Activated CD8-positive, alpha-beta T cell treated with anti-CD3 and anti-CD28 coated beads for 36 hours (primary cell): ENCODE measurements at places on chromosomes 5 and 9.

DNA sequence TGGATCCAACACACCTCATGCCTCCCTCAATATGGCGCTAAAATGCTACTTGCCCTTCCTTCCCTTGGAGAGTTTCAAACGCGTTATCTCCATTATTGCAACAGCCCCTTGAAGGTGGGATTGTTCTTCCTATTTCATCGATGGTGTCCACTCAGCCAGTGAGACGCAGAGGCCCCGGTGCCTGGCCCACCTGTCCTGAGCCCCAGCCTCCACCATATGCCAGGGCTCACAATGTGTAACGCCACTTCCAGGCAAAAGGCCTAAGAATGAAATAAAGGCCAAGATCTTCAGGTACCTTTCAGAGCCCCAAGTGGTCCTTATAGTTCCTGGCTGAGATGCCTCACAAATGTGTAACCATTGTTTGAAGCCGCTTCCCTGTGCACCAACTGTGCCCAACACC lies 170.7 kb upstream of the PHYKPL start:
- no peak for DNase-seq
- no peaks in the 10 kb centered on the region for H3K4me1 ChIP-seq
- no peak overlapping the region for H3K4me3 ChIP-seq
- H3K27ac ChIP-seq: no peak overlapping the region

DNA sequence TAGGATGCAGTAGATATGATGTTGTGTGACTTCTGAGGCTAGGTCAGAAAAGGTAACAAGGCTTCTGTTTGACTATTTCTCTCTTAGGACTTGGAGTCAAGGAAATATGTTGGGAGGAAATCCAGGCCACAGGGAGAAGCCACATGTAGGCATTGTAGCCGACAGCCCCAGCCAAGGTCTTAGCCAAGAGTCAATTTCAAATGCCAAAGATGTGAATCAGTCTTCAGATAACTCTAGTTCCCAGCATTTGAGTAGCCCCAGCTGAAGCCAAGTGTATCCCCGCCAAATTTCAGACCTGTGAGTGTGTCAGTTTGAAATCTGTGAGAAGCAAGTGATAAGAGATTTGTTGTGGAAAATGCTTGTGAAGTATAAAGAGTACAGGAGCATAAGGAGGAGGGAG lies 38.1 kb upstream of the ISL1 start:
- no peaks in the 10 kb centered on the region for H3K36me3 ChIP-seq
- H3K27me3 ChIP-seq: no peaks in the 10 kb centered on the region
- no peaks in the 10 kb centered on the region for H3K4me1 ChIP-seq

- H3K4me3 ChIP-seq: no peak overlapping the region
- no peaks in the 10 kb centered on the region for H3K4me1 ChIP-seq
- no peak overlapping the region for H3K27ac ChIP-seq
- no peaks in the 10 kb centered on the region for H3K36me3 ChIP-seq
Measured at GRCh38 chr5:102678267-102679058, 76.6 kb upstream of the PAM start.

GRCh38 chr5:161847941-161848391 lies at the start of gene GABRA1:
GABRA1 (plus strand) TSS chr5:161848120; CDS start chr5:161850811, 2,691 bp downstream.
- no peaks in the 10 kb centered on the region for H3K36me3 ChIP-seq
- DNase-seq: no peak
- H3K27ac ChIP-seq: no peak within 1 kb of the TSS
